ENCODE measurements at places on chromosomes 7 and 10.

GRCh38 chr7:104823177-104823576 is 190.8 kb upstream of the KMT2E start:
- no peak for DNase-seq

- no peak for DNase-seq
These were observed 29.9 kb downstream of the ZC3HC1 start for GRCh38 chr7:130021105-130021834.

DNA sequence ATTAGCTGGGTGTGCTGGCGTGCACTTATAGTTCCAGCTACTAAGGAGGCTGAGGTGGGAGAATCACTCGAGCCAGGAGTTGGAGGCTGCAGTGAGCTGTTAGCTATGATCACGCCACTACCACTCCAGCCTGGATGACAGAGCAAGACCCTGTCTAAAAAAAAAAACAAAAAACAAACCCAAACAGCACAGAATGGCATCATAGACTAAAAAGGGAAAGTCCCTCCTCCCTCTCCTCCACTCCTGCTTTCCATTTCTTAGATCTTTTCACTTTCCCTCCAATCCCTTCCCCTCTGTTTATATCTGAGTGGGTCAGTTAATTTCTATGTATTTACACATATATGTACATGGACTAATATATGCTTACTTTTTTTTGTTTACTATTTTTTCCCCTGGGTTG is 10.4 kb upstream of the PIP4K2A start:
- DNase-seq = no peak

DNA sequence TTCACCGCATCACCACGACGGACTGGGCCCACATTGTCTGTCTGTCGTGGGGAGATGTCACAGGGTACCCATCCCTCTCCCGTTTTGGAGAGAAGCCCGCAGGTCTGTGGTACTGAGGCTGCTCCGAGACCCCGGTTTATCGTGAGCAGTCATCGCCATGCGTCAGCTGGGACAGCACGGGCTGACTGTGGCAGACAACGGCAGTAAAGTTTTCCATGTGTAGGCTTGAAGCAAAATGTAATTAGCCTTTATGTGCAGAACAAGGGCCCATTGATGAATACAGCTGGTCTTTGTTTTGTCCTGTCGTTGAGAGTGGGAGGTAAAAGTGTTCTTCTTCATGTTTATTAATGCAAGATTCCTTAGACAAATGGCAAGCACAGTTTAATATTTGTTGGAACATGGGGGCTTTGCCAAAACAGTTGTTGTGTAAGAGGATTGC is 167.4 kb upstream of the SH2B2 start:
- DNase-seq = no peak

DNA sequence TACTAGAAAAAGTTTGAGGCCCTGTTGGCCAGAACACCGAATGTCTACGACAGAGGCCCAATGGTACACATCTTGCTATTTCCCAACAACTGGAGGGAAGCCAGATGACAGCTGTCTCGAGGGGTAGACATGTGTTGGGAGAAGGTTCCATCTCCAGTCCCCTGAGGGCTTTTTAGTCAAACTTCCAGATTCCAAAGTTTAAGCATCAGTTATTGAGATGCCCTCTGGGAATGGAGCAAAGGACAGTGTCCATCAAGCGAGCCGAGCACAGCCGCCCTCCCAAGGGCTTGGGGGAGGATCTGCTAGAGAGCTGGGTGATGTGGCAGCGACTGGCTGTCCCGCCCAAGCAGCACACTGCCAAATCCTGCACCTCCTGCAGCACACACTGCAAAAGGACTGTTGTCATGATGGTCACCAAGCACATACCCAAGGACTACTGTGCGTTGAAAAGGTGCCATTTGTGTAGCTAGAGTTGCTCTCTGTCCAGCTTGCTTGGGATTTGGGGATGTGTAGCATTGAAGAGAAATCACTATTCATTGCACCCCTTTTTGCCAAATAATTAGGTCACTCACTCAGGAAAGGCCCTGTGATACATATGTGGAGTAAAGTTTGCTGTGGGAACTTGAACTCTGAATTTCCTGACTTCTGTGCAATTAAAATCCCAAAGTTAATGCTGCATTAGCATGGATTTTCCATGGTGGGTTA is 164.6 kb downstream of the TRIL start:
- no peak for DNase-seq

DNA sequence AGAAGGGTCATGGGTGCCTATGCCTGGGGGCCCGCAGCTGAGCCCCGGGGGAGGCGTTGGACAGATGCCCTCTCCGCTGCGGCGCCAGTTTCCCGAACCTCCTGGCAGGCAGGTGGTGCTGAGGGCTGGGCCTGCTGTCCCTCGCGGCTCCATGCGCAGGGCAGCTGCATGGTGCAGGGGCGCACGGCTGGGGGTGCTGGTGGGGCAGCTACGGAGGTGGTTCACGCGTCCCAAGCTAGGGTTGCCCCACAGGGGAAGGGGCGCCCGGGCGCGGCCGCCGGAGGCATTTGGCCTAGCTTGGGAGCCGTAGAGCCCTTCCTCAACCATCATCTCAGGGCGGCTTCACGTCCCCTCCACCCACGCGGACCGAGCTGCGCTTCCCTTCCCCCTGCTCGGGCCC is 146.0 kb downstream of the CCDC201 start:
- no peak for DNase-seq

DNA sequence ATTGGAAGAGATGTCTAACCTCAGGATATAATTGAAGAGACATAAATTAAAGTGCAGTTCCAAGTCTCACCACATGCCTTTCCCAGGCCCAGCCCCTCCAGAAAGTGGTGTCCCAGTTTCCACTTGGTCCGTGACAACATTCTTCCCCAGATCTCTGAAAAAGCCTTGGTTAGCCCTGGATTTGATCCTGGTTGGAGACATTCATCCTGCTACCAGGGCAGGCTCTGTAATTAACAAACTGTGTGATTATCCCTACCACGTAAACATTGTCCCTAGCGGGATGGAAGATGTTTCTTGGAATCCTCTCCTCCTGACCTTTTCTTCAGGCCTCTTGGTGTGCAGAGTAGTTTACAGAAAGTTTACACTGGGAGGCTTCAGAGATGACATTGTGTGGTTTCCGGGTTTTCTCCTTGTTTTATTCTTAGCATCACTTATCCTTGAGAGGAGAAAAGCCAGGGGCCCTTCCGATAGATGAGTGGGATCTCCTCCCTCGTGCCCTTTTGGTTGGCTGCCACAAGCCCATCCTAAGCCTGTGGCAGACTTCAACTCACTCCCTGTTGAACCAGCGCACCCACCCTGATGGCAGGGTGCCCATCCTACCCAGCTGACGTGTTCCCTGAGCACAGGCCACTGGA is 83.8 kb downstream of the COL13A1 start:
- DNase-seq = no peak

- no peak for DNase-seq
These were observed 843.6 kb upstream of the POT1 start for GRCh38 chr7:125773113-125773785.

DNA sequence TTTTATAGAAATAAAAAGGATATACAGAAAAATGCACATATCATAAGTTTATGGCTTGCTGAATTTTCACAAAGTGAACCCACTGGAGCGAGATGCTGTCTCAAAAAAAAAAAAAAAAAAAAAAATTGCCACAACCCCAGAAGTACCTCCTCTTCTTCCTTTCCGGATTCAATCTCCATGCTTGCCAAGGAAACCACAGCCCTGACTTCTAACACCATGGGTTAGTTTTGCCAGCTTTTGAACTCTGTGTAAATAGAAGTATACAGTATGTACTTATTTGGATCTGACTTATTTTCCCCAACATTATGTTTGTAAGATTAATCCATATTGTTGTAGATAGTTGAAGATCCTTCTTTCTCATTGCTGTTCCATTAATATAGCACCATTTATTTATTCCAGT is 40.0 kb downstream of the FANK1 start:
- no peak for DNase-seq

DNA sequence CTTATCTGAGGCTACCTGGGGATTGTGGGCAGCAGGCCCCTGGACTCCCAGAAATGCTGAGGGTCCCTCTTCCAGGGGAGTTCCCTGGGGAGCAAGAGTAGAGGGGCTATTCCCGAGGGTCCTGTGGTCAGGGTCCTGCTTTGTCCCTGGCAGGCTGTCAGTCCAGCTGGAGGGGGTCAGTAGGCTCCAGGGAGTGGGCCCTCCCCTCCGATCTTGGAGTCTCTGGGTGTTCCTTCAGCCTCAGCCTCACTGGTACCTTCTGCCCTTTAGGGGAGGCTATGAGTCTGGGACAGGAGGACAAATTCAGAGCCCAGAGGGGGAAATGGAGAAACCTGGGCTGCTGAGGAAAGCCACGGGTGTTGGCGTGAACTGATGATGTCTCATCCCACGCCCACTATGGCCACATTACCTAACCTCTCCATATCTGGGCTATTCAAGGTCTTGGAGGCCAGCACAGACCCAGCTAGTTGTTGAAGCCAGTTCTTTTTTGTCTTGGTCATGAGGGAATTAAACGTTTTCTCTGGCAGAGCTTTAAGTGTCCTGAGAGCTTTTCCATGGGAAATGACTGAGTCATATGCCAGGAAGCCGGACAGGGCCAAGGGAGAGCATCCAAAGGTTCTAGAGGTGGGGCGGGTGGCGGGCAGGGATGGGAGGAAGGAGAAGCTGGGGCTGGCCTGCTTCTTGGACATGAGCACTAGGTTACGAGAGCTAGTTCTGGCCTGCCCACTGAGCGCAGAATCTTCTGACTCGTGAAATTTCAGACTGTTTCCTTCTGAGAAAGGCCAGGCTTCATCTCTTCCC is 6.2 kb downstream of the CALHM2 start:
- DNase-seq = no peak

DNA sequence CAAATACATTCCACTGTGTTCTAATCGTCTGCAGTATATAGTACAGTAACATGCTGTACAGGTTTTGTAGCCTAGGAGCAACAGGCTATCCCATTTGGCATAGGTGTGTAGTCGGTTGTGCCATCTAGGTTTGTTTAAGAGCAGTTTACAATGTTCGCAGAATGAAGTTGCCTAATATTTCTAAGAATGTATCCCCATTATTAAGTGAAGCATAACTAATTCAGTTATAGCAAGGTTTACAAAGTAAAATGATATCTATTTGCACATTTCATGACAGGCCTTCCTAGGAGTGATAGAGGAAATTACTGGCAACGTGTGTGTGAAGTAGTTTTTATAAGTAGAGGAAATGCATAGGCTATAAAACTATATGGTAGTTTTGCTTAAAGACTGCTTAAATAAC is 4.0 kb downstream of the CREM start:
- DNase-seq = no peak

DNA sequence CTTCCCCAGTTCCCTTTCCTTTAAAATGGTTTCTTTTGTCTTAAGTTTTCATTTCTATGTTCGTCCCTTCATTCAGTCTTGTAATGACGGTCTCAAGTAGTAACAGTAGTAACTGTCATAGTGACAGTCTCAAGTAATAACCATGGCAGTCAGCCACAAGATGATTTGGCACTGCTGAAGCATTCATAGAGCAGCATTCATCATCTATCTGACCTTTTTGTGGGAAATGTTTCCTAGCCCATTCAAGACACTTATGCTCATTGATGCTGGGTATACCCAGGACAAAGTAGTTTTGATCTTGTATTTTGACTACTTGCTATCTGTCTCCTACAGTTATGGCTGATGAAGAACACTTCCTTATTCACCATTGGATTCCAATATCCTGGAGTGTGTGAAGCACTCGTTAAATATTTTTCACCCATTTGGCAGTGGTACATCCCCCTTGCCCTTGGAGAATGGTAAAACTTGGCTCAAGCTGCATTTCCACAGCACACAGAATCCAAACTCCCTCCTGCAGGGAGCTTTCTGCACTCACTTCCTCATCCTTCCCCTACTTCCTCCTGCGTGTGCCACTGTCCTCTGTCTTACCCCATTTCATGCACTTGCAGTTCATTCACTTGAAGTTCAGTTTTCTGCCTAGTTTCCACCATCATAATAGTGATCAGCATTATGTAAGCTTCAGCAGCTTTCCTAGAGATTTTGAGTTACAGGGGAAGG is 19.0 kb downstream of the GIMAP4 start:
- DNase-seq = no peak

GRCh38 chr10:94417321-94417720 is 15.0 kb downstream of the TBC1D12 start:
- no peak for DNase-seq

DNA sequence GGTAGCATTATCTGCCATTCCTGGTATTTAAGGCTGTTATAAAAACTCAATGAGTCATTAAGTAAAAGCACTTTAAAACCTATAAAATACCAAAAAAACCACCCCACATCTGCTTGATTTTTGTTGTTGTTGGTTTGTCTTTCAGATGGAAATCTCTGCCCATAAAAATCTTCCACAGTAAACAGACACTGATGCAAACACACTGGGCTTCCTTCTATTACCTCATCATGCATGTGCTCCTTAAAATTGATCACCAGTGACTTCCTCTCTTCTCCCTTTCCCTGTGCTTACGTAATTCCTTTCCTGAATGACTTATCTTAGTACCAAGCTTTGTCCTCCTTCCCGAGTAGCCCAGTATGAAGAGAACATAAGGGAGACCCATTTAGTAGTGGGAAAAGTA is 167.2 kb downstream of the EVX1 start:
- DNase-seq = no peak

- no peak for DNase-seq
These were observed 71.0 kb upstream of the ZNF479 start for GRCh38 chr7:57203161-57203791.

DNA sequence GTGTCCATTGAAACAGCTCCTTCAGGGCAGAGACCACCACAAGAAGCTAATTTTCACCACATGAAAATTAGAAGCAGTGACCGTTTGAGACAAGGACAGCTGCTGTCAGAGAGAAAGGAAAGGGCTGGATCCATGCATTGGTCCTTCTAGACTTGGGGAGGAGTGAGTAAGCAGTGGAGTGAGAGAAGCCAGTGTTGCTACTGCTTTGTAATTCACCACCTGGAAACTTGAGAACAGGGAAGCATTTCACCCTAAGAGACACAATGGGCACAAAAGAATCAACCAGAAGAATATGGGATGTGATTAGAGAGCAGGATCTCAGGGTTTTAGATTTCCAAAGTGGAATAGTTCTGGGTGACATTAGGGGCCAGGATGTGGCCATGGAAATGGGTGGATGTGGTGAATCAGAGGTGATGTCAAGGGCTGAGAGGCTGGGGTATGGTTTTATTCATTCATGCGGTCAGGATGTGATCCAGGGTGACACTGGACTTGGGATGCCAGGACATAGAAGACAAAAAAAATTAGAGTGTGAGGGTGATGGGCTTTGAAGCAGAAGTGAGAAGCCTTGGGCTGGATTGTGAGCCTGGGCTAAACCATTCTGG is 61.6 kb downstream of the DENND11 start:
- no peak for DNase-seq

DNA sequence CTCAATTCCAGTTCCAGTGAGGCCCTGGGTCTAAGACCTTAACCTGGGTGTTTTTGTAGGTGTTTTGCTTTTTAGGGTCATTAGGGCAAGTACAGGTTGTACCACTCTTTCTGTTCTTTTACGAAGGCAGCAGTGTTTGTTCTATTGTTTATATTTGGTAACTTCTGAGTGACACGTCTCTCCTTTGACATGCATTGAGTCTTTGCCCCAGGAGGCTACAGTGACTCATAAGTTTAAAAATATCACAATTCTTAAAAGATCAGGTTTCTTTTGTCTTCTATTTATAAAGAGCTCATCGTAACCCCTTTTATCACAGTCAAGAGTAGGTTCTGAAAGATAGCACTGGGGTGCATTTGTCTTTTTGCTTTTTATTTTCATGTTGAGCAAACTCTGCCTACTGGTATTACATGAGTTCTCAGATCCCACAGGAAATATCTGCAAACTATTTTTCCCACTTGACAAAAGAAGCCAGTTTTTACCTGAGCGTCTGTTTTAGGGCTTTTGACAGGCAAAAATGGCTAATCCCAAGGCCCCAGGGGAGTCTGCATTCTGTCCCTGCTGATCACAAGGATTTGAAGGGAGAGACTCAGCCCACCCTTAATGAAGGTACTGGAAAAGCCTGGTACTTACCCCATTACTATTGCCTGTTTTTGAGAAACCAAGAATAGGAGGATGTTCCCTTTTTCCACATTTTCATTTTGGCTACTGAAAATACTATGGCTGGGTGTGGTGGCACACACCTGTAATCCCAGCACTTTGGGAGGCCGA is 7.9 kb downstream of the NUDT13 start:
- peak; percentile 58 for DNase-seq

Measured in GM12864 (cell line).